ENCODE measurements at places on chromosomes 2 and 18.

DNA sequence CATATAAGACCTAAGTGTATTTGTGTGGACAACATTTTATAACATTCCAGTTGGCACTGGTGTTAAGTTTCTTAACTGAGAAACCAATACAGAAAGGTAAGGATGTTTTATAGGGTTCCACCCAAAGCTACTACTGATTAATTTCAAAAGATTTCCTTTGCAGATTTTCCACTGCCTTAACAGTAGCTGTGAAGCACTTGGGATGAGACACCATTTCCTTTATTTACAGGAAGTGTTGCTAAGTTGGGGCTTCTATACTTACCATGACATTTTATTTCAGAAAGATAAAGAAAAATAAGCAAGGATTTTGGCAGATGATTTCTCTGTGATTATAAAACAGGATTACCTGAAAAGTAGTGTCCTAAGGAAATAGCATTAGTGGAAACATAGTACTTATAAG lies 234.3 kb downstream of the CALCRL start:
- no peak for DNase-seq

DNA sequence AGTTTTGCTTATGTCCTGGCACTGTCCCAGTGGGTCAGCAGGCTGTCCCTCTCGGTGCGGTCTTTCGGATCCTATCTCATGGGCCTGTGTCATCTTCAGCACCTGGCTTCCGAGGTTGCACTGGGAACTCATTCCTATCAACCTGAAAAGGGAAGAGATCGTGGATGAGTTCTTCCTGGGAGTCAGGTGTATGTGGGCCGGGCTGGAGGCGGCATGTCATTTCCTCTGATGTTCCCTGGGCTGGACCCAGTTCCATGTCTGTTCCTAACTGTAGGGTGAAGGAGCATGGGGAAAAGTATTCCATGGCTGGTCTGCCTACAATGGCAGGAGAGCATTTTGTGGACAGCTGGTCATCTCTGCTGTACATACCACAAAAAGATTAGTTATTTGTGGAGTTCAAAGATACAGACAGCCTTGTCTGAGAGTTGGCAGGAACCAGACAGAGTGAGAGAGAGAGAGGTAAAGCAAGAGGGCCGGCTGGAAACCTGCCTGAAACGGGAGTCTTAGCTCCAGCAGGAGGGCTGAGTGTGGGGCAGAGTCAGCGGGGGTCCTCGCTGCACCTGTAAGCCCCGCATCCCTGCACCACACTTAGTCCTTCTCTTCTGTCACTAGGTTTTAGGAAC lies 25.2 kb downstream of the FAM228A start:
- DNase-seq, result no peak

DNA sequence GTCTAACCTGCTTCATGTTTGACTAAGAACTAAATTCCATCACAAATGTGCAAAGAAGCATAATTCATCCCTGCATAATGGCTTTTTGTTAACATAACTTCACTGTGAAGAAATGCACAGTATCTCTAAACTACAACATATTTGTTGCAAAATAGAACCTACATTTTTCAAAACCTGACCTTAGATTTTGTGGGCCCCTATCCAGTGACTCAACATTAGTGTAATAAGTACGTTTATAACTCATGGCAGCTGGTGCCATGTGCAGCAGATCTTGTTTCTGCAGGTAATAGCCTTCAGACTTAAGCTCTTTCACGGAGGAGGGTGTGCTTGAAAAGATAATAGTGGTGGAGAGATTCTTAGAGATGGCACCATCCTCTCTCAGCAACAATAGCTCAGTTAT lies 28.6 kb upstream of the VWC2L start:
- no peak for DNase-seq

- peak; percentile 90 for DNase-seq
These were observed 36.5 kb downstream of the GALM start for GRCh38 chr2:38702413-38702812.

DNA sequence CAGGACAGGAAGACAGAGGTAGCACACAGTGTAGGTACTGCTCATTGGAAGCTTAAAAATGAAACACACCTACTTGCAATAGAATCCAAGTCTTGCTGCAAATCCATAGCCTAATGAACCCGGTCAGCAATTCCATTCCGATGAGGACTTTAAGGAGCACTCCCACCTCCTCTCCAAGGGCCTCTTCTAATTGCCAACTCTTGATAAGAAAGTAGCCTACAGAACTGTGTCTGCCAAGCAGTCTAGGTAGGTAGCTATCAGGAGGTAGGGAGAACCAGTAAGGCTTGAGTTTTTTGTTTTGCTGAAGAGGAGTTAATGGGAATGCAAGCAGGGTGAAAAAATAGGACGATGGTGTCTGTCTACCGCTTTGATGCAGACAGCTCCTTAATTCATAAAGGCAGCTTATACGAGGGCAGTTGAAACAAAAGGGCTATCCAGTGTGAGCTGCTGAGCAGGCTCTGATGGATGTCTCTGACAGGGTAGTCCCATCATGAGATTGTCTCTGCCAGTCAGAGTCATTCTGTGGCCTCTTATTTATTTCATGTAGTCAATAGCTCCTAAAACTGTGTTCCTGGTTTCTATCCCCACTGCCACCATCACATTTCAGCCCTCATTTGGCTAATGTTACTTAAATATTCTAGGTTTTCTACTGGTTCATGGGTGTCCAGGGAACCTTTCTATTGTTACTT lies 155.6 kb upstream of the DNMT3A start:
- DNase-seq, result no peak

DNA sequence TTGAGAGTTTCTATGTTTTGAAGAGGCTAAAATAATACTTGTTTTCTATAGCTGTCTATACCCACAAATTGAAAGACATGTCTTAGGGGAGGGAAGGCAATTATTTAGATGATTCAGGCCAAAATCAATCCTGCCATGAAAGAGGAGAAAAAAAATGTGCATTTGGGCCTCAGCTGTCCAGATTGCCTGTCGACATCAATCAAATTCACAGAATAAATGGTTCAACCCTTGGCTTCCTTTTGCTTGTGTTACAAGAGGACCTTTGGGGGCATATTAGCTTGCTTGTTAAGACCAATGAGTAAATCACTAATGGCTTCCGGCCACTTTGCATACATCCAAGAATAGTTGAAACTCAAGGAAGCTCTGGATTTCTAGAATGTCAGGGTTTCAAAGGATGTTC lies 900.8 kb upstream of the CELF4 start:
- DNase-seq, result no peak

All from fibroblast of mammary gland (primary cell).